ENCODE measurements at places on chromosomes 1 and 21. TPM values are rescaled to one million over a fixed set of nuclear protein-coding genes. Genes with fewer than 3 reads are reported as not detected.

GRCh38 chr1:26745191-26745590 lies 42.6 kb upstream of the PIGV start:
- DNase-seq, result no peak

DNA sequence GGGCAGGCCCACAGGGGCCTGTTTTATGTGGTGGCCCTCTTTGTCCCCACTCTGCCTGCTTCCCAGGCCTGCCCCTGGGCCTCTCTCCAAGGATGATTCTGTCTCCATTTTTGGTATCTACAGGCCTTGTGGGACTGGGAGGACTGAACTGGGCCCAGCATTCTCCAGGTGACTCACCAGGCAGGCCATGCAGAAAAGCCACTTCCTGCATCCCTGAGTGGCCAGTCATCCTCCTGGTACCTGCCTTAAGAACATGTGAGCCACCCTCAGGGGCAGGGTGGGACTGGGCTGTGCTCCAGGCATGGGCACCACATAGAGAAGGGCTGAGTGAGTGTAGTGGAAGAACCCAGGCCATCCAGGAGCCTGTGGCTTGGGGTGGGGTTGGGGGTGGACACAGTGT lies 20.0 kb upstream of the BCAR3 start:
- DNase-seq, result no peak

Gene CELA2B
- not detected for total RNA-seq

DNA sequence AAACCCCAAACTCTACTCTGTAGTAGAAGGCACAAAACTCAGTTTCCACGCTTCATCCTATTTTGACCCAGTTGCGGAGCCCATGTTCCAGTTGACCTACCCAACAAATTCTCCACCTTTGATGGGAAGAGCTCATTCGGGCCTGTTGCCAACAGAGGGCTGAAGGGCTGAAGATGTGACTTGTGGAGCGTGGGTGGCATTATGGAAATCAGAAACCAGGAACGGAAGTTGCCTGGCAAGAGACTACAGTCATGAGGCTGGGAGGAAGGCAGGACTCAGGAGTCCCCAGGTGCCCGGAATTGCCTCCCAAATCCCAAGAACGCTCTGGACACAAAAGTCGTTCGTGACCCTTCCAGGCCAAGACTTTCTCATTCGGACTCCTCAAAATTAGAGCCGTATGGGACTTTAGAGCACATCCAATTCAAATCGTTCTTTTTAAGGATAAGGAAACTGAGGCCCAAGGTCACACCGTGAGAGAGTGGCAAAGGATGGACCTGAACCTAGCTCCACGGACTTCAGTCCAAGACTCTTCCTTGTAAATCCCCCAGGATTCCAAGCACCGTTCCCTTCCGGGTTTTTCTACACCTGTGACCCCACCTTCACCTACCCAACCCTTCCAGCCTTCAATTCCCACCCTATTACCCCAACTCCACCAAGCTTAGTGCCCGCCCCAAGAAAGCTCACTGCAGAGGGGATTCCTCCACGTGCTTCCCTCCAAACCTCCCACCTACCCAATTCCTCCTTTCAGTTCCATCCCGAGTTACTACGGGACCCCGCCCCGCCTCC lies 739 bp downstream of the SMG5 start:
- peak; percentile 18 for DNase-seq

GRCh38 chr1:36965275-36966159 lies 68.8 kb downstream of the GRIK3 start:
- no peak for DNase-seq

Gene RXRG
- not detected for total RNA-seq

DNA sequence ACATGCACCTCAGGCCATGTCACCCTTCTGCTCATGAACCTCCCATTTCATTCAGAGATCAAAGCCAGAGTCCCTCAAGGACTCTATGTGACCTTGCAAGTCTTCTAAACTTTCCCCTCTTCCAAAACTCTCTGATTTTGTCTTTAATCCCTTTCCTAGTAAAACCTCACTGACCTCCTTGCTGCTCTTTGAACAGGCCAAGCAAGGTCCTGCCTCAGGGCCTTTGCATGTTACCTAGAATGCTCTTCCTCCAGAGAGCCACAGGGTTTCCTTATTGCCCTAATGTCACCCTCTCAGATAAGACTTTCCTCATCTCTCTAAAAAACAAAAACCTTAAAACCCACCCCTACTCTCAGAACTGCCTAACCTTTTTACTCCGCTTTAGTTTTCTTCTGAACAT lies 26.6 kb downstream of the IL23R start:
- no peak for DNase-seq

DNA sequence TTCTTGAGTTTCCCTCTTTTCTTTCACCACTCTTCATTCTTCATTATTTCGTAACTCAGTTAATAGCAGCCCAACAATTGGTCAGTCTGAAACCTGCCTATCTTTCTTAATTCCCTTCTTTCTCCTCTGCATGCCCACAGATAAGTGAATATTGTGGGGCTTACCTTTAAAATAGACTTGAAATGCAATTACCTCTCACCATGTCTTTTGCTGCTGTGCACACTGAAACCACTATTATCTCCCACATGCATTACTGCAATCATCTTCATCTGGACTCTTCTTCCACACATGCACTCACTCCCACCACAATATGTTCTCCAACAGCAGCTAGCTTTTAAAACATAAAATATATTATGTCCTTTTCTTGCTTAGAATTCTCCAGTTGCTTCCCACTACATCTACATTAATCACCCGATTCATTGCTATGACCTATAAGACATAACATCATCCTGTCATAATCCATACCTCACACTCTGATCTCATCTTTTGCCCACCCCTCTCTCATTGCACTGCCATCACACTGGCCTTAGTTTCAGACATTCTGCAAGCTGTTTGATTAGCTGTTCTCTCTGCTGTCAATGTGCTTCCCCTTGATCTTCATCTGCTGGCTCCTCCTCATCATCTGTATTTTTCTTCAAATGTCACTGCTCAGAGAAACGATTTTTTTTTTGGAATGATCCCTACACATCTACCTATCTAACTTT lies 304.8 kb downstream of the PTPRC start:
- DNase-seq, result no peak

DNA sequence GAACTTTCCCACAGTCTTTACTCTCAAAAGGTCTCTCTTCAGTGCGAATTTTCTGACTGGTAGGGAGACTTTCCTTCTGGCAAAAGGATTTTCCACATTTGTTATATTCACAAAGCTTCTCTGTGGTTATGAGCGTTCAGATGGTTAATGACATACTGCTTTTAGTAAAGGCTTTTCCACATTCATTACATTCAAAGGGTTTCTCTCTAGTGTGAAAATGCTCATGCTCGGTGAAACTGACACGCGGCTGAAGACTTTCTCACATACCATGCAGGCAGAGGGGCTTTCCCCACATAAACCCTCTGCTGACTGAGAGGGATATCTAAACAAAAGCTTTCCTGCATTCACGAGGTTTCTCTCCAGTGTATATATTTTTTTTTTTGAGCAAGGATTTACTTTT lies 9.9 kb upstream of the KLF18 start:
- DNase-seq, result no peak

DNA sequence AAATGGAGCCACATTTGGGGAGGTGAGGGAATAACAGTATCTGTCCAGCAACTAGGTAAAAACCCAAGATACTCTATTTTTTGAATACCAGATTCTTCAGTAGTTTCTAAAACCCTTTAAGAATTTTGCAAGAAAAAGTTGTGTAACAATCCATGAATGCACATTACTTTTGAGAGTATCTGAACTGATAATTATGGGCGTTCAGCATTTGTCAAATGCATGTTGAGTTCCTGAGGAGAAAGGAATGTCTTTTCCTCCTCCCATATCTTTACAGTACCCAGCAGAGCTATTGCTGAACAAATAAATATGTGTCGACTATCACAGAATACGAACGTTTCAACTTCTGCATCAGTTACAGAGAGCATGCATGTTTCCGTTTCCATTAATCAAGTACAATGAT lies 104.5 kb downstream of the PCNX2 start:
- no peak for DNase-seq

DNA sequence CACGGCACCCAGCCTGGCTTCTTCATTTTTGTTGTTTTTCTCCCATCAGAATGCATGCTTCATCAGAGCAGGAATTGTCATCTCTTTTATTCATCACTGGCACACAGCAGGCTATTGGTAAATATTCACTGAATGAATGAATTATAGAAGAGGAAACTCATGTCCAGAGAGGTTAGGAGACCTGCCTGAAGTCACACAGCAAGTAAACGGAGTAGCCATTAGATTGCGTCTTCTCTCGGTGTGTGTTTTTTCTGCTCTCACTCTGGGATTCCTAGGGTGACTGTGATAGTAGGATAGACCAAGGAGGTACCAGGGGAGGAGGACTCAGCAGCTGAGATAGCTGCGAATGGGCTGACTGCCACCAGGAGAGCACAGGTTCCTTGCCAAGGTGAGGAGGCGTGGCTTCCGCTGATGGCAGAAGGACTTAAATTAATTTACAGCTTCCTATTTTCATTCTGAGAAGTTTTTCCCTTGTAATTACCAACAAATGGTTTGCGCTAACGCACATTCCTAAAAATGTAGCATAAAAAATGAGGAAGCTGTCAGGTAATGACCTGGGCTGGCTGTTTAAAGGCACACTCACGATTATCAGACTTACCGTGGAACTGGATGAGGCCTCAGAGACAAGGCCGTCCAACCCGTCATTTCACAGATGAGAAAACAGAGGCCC lies 4.5 kb upstream of the NCMAP start:
- DNase-seq, result peak; percentile 24

Measured in chondrocyte (in vitro differentiated cells).